Aorta (tissue), 5 donors: ENCODE measurements at places on chromosomes 3 and 15. TPM values are rescaled to one million over a fixed set of nuclear protein-coding genes. Genes with fewer than 3 reads are reported as not detected.

DNA sequence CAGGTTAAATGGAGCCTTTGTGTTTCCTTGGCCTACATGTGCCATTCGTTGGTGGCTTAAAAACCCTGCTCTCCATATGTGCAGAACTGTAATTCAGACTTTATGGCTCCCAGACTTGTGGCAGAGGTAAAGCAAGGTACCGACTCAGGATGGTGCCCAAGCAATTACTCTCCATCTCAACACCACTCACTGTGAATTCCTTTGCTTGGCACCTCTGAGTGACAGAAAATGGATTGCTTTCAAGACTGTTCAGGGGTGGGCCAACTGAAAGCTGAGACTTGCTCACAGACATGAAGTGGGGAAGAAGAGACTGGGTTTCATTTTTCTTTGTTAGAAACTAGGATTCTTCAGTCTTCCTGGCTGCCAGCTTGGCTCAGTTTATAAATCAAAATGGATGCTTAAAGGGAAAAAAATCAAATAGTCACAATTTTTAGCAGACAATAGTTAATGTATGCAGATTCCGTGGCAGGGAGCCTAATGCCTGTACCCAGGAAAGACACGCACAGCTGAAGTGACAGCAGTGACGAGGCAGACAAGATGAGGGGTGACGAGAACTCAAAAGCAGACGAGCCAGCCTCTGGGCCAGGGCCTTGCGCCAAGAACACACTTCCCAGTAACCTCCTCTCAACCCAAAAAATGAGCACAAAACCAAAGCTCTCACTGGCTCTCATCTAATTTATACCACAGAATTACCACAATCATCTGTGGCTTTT is 207.9 kb upstream of the SLC2A2 start:
- no peak for DNase-seq

DNA sequence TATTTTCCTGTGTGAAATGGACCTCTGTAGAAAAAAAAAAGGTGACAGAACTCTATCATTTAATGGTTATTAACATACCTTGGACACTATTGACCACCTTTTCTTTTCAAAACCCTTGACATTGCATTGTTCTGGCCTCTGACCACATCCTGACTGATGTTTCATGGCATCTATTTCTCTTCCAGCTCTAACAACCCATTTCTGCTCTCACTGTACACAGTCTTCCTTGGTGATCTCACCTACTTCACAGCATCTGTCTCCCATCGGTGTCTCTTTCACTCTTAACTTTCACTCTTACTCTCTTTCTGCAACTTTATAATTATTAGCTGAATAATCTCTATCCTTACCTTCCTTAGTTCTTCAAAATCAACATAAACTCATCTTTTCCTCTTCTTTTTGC is 217.4 kb upstream of the CD96 start:
- no peak for DNase-seq

DNA sequence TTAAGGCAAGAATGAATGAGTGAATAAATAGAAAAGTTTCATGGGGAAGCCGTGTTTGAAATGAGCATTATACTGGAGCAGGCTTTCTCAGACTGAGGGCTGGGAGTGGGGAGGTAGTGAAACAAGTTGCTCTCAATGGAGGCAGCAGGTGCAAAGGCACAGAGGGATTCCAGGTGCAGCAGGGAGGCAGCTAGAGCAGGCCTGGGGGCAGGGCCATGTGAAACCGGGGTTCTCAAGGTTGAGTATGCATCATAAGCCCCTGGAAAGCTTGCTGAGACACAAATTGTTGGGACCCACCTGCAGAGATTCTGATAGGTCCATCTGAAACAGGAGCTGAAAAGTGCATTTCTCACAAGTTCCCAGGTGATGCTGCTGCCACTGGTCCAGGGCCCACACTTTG is 45.3 kb downstream of the BFSP2 start:
- DNase-seq: no peak

GRCh38 chr3:42936157-42936981 is 30.4 kb downstream of the ZNF662 start:
- DNase-seq: peak; percentile 86

DNA sequence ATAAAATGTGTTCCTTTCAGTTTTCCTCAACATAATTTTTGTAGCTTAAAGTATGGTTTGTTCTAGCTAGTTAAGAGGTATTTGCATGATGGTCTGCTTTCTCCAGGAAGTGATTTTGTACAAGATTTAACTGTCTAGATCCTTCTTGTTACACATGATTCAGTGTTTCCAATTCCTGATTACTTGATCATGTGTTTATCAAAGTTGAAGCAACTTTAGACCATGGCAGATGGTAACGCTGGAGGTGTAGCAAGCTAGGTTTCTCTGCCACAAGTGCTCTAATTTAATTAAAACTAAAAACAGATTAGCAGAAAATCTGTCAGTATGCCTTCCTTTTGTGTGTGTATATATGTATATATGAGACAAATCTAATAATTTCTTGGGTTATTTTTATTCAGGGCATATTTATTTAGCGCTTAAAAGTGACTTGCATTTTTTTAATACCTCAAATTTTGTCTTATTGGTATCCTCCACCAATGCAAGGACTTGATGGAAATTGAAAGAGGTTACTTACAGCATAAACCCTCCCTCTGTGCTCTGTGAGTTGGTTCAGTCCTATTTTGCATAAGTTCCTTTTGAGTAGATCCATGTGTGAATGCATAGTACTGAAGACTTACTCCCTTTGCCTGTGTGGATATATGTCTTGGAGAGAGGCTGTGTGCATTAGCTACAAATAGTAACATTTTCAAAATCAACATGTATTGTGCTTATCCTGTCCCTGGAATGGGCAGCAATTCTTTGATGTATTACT is 157.3 kb upstream of the CGNL1 start:
- DNase-seq: no peak

DNA sequence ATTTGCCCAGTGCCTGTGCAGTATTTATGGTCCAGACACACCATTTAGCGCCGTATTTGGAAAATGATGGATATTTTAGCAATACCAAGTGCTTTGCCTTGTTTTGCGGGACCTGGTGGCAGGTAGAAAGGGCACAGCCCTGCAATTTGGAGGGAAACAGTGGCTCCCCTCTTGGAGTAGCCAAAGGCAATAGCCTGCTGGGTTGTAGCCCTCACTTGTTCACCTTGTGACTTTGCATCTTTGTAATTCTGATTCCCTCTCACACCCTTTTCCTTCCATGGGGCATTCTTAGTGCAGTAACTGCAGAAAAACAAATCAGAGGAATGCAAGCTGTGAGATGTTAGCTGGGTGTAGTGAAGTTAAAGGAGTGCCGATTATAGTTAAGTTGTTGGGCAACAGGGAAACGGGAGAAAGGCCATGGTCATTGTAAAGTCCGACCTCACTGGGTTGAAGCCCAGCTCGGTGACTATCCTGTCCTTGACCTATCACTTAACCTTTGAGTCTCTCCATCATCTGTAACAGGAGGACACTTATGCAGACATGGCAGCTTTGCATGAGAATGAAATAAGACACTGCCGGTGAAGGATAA is 131.0 kb upstream of the KLHL25 start:
- DNase-seq: no peak

DNA sequence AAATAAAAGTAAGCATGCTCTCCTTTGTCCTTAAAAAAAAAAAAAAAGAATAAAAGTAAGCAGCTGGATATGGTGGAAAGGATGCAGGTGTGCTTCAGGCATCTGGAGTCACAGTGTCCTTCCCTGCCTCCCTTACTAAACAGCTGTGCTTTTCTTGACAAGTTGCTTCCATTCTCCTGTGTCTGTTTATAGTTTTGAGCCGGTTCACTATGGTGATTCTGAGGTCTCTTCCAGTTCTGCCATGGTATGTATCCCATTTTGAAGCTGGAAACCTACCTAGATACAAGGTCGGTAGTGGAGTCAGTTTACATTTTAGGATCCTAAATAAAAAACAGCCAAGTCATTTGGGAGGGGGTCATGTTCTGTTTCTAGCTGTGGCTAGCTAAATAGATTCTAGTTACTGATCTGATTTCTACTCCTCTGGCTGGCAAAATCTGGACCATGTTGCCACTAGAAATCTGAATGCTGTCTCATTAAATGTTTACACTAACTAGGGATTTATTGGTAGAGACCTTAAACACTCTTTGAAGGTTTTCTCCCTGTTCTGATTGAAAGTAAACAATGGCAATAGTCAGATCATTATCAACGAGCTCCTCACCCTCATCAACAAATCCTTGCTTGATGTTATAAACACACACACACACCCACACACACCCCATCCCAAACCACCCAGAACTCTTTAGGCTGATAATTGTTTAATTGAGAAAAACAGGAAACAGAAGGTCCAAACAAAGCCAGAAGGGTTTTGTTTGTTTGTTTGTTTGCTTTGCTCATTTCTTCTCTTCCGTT is 7.9 kb downstream of the TNFSF10 start:
- no peak for DNase-seq

DNA sequence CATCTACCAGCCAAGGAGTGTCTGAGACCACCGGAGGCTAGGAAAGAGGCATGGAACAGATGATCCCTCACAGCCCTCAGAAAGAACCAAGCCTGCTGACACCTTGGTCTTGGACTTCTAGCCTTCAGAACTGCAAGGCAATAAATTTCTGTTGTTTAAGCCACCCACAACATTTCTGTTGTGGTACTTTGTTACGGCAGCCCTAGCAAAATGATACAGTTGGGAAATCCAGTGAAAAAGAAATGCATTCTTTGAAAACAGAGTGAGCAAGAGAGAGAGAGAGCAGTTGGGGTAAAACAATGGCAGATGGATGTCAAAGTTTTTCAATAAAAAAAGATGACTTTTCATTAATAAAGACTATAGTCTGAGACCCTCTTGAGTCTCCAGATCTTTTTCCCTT is 219.4 kb downstream of the NFKBIZ start:
- DNase-seq: no peak

GRCh38 chr3:100629421-100630127 is 20.2 kb downstream of the ADGRG7 start:
- DNase-seq: no peak

GRCh38 chr3:168284728-168285127 is 189.0 kb upstream of the GOLIM4 start:
- DNase-seq: no peak

GRCh38 chr3:107683447-107683846 is 160.7 kb downstream of the BBX start:
- no peak for DNase-seq

- no peak for DNase-seq
These were observed 366.8 kb upstream of the GBE1 start for GRCh38 chr3:82128271-82128670.

DNA sequence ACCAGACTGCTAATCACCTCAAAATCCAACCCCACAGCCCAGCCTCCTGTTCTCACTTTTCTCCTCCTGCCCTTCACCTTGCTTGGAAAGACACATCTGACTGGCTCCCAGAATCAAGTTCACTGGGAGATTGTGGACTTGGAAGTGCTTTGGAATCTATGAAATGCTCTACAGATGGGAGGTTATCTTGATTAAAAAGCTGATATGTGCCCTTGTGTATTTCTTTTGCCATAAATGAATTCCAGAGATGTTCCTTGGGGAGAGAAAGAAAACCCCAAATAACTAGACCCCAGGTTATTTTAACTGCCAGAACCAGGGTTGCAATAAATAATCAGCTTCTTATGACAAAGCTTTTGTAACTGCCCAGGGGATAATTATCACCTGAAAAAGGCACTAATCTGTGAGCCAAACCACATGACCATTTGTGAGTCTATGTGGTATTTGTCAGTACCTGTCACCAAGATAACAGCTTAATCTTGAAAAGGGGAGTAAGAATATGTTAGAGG is 21.7 kb upstream of the ARHGEF3 start:
- DNase-seq: no peak

- DNase-seq: no peak
These were observed 31.3 kb downstream of the EDEM1 start for GRCh38 chr3:5218815-5219214.

DNA sequence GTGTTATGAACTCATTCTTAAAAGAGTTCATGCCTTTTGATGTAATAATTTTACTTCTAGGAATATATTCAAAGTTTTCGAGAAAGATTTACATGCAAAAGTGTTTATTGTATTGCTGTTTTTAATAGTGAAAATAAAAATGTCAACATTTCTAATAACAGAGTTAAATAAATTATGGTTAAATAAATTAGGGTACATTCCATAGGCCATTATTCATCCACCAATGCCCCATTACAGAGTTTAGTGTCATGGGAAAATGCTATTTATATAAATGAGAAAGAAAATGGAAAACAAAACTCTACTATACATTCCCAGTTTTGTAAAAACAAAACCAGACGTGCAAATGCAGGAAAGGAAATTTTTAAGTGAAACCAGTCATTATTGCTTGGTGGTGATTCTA is 538.1 kb upstream of the TBL1XR1 start:
- DNase-seq: no peak

DNA sequence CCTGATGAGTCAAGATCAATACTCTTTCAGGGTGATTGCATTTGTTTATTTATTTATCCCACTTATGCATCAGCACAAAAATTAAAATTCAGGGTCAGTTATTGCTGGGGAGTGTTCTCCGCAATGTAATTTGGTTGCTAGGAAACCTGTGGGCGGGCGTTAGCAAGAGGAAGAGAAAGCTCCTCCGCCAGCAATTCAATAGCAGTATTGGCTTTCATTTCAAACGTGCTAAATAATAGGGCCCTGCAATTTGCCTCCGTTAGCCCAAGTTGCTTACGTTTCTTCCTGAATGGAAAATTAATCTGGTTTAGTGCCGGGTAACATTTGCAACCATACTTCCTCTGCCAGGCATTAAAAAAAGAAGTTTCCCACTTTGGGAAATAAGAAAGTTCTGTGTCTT is 35.5 kb upstream of the PLCL2 start:
- peak; percentile 82 for DNase-seq

DNA sequence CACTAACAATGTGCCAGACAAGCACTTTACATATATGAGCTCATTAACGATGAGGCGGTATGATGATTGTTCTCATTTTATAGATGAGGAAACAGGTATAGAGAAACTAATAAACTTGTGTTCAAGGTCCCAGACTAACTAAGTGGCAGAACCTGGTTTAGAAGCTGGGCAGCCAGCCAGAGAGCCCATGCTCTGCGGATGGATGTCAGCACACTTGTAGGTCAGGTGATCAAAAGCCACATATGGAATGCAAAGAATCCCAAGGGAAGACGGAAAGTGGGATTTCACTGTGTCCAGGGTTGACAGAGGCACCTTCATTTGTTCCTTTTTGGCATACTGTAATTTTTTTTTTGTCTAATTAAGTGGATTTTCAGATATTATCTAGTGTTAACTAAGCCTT is 103.7 kb downstream of the EFL1 start:
- DNase-seq: no peak

ABCC5 gene
- total RNA-seq: 49.6 TPM

IL17RD gene
- total RNA-seq: 4.3 TPM

ACTRT3 gene
- total RNA-seq: 1.6 TPM

PIERCE2 gene
- 2.7 TPM for total RNA-seq

XXYLT1 gene
- 8.6 TPM for total RNA-seq

TIMMDC1 gene
- 64.0 TPM for total RNA-seq

AHSG gene
- total RNA-seq: not detected

SEMA7A gene
- 4.1 TPM for total RNA-seq

CCDC39 gene
- not detected for total RNA-seq

IMPG2 gene
- total RNA-seq: 0.63 TPM

ARNT2 gene
- 7.5 TPM for total RNA-seq

PRR20G gene
- total RNA-seq: not detected

BFSP2 gene
- not detected for total RNA-seq
